ENCODE measurements at places on chromosomes 13 and 19.

DNA sequence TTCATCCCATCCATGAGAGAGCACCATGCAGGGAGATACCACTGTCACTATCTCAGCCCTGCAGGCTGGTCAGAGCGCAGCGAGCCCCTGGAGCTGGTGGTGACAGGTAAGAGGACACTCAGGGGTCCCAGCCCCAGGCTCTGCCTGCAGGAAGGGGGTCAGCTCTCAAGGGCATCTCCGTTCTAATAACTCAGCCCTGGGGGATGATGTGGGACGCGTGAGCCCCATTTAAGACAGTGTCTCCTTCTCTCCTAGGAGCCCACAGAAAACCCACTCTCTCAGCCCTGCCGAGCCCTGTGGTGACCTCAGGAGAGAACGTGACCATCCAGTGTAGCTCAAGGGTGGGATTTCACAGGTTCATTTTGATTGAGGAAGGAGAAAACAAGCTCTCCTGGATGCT, 15.5 kb upstream of the KIR3DL3 start:
- DNase-seq, result no peak

DNA sequence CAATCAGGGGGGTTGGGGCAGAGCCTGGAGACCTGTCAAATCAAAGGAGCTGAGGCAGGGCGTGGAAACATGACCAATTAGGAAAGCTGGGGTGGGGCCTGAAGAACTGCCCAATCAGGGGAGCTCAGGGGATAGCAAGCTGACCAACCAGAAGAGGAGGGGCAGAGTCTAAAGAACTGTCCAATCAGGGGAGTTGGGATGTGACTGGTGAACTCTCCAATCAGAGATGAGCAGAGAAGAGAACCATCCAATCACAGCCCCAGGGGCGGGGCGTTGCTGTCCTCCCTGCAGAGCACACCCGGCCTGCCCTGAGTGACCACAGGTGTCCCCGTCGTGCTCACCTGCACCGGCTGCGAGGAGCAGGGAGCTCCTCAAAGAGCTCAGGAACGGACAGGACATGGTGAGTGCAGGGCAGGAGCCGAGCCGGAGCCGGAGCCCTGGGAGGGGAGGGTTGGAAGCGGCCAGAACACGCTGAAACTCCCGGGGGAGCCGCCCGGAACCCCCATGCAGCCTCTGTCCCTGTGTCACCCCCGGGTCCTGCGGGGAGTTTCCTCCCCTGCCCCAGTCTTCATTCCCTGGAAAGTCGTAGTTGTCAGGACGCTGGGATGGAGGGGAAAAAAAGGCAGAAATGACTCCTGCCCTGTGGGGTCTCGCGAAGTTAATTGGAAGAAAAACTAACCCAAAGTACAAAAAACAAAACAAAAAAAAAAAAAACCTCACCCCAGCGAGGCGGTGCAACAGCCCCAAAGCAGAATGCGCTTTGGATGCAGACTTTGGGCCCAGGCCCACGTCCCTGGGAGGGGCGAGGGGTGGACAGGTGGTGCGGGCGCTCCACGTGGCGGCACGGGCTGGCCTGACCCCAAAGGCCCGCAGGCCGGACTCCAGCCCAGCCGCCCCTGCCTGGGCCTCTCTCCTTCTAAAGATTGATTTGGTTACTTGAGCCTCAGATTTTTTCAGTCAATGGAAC, at the start of gene ZNF556:
TSS of gene ZNF556 (plus strand) at position 311 of the 967 bp plus-strand sequence. CDS start at position 398, 87 bp downstream.
- DNase-seq, result peak; percentile 75

DNA sequence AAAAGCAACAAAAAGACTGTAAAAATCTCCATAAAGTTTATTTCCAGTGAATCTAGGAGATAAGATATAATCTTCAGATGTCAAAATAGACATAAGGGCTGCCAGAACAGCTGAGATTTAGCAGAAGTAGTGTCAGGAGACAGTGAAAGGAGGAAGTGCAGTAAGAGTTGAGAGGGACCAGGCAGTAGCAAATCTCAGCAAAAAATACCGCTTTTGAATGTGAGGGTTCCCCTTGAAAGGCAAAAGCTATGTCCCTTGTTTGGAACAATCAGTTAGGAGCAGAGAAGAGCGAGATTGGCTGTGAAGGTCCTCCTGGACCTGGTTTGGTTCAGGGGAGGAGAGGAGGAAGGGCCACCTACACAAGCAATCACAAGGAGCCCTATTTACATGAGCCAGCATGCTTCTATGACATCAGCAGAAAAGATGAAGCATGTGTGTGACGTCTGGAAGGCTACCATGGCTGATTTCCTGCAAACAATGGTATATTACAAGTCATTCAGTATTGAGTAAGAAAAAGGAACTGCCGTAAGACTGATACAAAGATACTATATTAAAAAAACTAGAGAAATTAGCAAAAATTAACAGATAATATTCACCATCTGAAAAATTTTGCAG, 98.9 kb upstream of the SIAH3 start:
- DNase-seq, result no peak

- no peak for DNase-seq
Observed at GRCh38 chr19:42343344-42344110, 18.1 kb downstream of the MEGF8 start.

DNA sequence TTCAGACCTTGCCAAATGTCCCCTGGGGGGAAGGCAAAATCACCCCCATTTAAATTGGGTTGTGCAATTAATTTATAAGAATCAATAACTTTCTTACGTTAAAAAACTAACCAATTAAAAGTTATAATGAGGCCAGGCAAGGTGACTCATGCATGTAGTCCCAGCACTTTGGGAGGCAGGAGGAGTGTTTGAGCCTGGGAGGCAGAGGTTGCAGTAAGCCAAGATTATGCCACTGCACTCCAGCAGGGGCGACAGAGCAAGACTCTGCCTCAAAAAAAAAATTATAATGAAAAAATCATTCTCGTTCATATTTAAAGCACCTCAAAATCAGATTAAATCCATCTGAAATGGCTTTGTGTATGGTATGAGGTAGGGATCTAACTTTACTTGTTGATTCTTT, 18.4 kb upstream of the SIGLEC14 start:
- no peak for DNase-seq

- no peak for DNase-seq
Observed at GRCh38 chr19:2359992-2360685, at the start of gene TMPRSS9. TSS of gene TMPRSS9 (plus strand) at chr19:2360265. CDS start at chr19:2389786, 29,521 bp downstream.

DNA sequence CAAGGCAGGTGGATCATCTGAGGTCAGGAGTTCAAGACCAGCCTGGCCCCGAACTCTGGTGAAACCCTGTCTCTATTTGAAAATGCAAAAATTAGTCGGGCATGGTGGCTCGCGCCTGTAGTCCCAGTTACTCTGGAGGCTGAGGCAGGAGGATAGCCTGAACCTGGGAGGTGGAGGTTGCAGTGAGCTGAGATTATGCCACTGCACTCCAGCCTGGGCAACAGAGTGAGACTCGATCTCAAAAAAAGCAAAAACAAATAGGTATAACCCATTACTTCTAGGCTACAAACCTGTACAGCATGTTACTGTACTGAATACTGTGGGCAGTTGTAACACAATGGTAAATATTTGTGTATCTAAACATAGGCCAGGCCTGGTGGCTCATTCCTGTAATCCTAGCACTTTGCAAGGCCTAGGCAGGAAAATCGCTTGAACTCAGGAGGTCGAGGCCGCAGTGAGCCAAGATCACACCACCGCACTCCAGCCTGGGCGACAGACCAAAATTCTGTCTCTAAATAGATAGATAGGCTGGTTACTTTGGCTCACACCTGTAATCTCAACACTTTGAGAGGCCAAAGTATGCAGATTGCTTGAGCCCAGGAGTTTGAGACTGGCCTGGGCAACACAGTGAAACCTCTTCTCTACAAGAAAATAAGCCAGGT, 63.5 kb downstream of the MYO9B start:
- no peak for DNase-seq

GRCh38 chr13:48448959-48449614, 36.2 kb upstream of the LPAR6 start:
- DNase-seq, result no peak

- no peak for DNase-seq
Observed at GRCh38 chr13:112955956-112956355, 13.1 kb upstream of the MCF2L start.

DNA sequence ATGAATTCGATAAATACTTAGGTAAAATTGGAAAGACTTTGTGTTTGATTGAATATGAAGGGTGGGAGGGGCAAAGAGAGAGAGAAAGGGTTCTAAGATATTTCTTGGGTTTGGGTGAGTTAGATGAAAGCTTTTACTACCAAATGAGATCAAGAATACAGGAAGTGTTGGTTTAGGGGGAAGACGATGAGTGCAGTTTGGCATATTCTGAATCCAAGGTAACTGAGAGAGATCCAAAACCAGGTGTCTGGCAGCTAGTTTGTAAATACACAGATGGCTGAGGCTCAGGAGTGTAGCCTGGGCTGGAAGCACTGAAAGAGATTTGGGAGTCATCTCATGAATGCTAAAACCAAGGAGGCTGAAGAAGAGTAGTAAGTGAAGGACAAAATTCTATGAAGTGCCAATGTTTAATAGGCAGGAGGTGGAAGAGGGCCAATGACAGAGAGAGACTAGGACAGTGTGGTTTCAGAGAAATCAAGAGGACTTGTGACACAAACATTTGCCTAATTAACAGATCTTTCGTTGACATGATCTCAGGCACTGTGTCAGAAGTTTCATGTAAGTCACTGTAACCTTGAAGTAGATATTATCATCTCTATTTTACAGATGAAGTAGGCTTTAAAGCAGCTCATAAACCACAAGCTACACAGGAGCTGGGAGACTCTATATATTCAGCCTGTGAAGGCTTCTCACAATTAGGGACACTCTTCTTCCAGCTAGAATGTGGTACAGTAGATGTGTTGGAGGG, 70.2 kb upstream of the ZDHHC20 start:
- no peak for DNase-seq

DNA sequence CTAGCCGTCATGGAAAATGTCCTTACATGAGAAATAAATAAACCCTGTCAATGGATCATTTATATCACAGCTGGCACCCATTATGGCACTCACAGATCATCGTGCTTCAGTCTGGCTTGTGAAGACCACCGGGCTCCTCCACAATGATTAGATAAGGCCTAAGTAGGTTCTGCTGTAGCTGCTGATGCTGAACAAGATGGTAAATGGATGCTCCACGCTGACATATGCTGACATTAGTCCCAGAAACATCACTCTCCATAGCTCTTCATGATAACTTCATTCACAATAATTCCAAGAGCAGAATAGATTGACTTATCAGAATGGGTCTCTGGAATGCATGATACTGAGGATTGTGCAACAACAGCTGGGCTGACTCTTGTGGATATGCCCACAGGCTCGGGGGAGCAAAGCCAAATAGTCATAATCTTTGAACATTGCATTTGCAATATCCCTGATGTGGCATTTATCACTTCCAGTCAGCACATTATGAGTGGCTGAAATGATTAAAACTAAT, 63.8 kb upstream of the RXFP2 start:
- DNase-seq, result no peak

GRCh38 chr19:1254081-1254527, 5.7 kb downstream of the MIDN start:
- no peak for DNase-seq

- DNase-seq, result no peak
Observed at GRCh38 chr19:52527956-52528351, 486 bp downstream of the ZNF808 start.

DNA sequence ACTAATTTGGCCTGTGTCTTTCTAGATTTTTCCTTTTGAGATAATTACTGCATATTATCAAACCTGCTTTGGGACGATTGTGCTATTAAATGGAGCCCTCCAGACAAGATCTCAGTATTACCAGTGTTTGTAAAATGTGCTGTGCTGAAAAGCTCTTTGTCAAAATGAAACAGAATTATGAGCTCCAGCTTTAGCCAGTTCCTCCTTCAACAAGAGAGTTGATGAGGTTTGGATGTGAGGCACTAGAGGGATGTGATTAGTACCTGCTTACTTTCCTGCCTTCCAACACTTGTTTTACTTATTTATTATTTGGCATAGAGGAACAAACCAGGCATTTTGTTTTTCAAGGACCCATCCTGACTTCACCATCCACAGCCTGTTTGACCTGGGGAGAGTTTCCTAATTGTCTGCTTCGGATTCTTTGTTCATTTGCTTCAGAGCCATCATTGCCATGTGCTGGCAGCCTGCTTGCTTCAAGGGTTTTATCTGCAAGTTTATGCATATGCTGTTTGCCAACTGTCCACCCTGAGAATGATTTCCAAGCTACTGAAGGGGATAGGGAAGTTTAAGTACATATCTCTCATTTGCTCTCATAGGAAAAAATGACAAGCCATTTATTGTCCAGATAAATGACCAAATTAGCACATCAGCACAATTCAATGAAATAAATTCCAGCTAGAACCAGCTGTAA, 32.9 kb upstream of the CPB2 start:
- no peak for DNase-seq

- DNase-seq, result no peak
Observed at GRCh38 chr13:59477011-59477410, 686.7 kb downstream of the DIAPH3 start.

DNA sequence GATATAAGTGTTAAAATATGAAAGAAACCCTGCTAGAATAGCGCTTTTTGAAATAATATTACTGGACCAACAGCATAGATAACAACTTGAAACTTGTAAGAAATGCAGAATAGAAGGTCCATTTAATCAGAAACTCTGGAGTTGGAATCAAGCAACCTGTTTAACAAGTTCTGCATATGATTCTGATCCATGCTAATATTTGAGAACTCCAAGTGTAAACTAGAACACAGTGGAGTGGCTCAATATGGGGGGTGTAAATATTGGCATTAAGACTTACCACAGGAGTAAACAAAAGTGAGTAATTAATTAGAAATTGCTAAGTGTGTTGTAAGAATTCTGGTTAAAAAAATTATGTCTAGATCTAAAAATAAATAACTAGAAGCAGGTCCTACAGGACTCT, 151.2 kb downstream of the SLITRK1 start:
- no peak for DNase-seq

GRCh38 chr19:49672131-49672919, 4.7 kb upstream of the PRMT1 start:
- DNase-seq, result peak; percentile 80

GRCh38 chr13:95296326-95296925, 4.8 kb downstream of the ABCC4 start:
- DNase-seq, result peak; percentile 28

DNA sequence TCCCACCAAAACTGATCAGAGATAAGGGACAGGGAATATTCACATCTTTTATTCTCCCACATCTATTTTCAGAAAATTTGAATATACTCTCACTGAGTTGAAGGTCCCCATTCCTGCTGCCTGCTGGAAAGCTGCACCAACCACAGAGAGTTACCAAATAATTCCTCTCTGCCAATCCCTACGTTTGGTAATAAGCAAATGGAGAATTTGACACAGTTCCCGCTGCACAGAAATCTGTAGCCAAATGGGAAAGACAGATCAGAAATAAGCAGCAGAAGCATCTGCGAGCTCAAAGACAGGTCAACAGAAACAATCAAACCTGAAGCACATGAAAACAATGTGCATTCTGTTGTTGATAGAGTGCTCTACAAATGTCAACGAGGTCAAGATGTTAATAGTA, 9.9 kb downstream of the ZNF112 start:
- DNase-seq, result no peak

GRCh38 chr13:45851956-45852355, 403 bp upstream of the SIAH3 start:
- DNase-seq, result no peak

GRCh38 chr13:73765651-73766384, 368.4 kb downstream of the KLF12 start:
- no peak for DNase-seq
